ENCODE measurements at places on chromosomes 3 and 15.

DNA sequence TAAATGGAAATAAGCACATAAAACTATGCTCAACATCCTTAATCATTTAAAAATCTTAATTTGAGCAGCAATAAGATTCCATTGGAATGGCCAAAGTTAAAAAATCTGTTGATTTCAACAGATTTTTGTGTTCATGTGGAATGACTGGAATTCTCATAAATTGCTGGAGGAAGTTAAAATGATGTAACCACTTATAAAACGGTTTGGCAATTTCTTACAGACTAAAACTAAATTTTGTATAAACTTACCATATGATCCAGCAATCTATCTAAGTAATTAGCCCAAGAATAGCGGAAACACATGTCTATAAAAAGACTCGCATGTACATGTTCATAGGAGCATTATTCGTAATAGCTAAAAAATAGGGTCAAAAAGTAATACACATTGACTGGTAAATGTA lies 1713.6 kb downstream of the SI start:
- DNase-seq, result no peak

DNA sequence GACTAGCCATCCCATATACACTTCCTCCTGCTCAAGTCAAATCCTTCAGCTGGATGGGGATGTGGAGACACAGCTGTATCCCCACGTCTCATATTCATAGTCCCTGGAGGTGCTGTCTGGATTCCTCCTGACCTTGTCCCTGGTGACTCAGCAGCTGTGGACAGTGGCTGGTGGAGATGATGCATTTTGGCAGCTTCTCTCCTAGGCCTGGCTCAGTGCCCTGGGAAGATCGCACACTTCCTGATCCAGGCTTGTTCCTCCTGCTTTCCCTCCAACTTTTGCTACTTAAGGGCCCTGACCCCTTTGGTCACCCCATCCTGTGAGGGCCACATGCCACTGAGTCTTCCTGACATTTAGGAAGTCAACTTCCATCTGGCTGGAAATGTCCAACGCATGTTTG lies 44.4 kb downstream of the ADAMTSL3 start:
- no peak for DNase-seq

GRCh38 chr3:72655131-72655551 lies 193.1 kb downstream of the SHQ1 start:
- DNase-seq, result no peak

GRCh38 chr15:60457985-60458384 lies 21.0 kb downstream of the ICE2 start:
- DNase-seq, result no peak

GRCh38 chr3:188470508-188471130 lies 316.7 kb downstream of the LPP start:
- DNase-seq, result no peak

DNA sequence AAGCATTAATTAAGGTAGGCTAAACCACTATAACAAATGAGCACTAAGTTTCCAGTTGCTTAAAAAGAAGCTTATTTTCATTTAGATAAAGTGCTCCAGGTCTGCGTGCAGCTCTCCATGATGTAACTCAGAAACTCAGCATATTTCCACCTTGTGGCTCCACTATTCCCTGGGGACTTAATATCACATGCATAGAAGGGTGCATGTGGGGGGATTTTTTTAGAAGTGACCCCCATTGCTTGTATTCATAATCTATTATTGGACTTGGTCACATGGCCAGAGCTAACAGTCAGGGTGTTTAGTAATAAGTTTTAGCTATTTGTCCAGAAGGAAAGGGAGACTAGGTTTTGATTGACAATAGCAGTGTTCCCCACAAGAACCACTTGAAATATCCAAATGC lies 86.8 kb downstream of the TMCO5A start:
- no peak for DNase-seq

DNA sequence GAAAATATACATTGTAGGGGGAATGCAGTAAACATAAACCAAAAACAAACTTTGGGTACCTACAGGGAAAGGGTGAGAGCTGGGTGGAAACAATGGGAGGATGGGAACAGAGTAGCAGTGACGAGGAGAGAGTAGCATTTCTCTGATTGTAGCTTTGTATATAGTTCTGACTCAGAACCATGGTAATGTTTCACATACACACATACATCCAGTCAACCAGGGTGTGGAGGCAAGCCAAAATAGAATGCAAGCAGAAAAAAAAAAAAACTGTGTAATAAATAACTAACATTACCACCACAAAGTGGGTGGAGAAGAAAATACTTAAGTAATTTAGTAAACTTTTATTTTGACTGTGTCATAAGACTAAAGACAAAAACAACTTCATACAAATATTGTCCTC lies 27.2 kb downstream of the BCL2A1 start:
- no peak for DNase-seq

- DNase-seq, result no peak
Observed at GRCh38 chr15:60787837-60788691, 309.1 kb upstream of the ICE2 start.

DNA sequence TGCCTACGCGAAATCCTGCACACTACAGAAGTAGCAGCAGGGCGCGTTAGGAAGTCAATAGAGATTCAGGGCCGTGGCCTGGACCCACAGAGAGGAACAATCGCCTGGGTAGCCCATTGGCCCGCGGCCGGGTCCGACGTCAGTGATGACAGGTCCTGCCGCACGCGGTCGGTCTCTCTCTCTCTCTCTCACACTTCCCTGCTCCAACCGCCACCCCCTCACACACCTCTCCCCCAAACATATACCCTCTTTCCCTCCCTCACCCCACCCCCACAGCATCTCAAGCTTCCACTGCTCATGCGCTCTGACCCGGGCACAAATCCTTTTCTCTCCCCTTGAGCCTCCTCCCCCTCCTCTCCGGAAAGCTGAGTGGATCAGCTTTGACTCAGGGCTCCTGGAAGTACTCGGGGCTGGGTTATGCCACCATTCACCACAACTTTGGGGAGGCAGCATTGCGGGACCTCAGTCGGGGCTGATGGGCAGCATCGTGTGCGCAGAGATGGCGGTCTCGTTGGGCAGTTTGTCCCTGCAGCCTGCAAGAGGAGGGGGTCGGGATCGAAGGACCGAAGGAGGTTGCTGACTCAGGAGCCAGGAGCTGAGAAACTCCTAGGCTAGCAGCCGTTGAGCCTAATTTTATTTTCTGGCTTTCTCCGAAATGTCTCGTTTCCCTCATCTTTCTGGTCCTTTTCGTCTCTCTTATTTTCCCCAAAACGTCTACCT lies 9.0 kb downstream of the ZIC4 start:
- no peak for DNase-seq

GRCh38 chr3:9916346-9916733 lies 558 bp upstream of the IL17RC start:
- no peak for DNase-seq

- no peak for DNase-seq
Observed at GRCh38 chr3:99541181-99541580, 97.2 kb upstream of the COL8A1 start.

GRCh38 chr15:69797051-69797595 lies 300.6 kb downstream of the TLE3 start:
- no peak for DNase-seq

GRCh38 chr15:53506370-53506769 lies 253.1 kb downstream of the WDR72 start:
- DNase-seq, result no peak

- DNase-seq, result no peak
Observed at GRCh38 chr3:159674583-159674982, 314.1 kb upstream of the IL12A start.

- DNase-seq, result no peak
Observed at GRCh38 chr3:111351334-111351733, 190.7 kb upstream of the CD96 start.

GRCh38 chr3:78660957-78661356 lies 1106.8 kb downstream of the ROBO1 start:
- DNase-seq, result no peak

DNA sequence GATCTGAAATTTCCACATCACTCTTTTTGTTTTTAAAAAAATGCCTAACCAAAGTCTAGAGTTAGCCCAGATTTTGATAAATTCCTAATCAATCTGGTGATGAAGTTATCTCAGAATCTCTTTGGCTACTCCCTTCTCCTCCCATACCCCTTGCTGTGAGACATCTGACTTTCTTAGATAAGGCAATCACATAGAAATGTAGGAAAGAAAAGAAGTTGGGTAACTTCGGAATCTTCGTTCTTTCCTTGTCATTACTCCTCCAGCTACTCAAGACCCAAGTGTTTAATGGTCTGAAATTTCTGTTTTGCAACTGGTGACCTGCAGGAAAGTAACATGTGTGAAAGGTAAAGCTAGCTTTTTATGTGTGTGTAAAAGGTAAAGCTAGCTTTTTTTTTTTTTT lies 37.8 kb downstream of the MYL3 start:
- DNase-seq, result no peak

- no peak for DNase-seq
Observed at GRCh38 chr3:66996696-66997095, 1.4 kb upstream of the KBTBD8 start.

- no peak for DNase-seq
Observed at GRCh38 chr3:187082758-187083375, 56.4 kb downstream of the RPL39L start.

DNA sequence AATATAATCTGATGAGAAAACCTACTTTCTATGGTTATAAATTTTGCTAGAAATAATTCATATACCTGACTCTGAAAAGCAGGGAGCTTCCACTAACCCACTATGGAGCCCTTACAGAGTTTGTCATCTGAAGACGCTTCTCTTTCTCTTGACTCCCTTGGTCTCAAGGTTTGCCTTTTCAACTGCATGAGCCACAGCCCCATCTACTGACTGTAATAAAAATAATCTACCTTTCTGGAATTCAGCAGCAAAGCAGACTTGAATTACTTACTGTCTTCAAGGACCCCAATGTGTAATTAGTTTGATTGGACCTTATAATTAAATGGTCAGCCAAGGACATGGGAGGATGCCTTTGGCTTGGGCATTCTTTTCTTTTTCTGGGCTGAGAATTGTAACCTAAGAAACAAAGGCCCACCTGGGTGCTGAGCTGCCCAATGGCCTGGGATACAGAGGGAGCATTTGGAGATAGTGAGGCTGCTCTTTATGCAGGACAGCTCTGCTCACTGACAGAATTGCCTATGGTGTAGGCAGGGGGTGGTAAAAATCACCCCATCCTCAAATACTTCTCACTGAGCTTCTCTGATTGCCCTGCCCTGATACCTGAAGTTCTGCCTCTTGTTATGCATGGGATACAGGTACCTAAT lies 178.6 kb upstream of the TRIM42 start:
- DNase-seq, result no peak

DNA sequence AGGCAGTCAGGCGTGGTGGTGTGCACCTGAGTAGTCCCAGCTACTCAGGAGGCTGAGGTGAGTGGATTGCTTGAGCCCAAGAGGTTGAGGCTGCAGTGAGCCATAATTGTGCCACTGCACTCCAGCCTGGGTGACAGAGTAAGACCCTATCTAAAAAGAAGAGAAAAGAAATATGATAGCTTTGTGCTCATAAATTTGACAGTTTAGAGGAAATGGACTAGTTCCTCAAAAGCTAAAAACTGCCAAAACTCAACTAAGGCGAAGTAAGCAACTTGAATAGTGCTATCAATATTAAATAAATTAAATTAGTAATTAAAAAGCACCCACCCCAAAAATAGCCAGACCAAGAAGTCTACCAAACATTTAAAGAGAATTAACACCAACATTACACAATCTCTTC lies 24.5 kb upstream of the SLC15A2 start:
- DNase-seq, result no peak

- DNase-seq, result no peak
Observed at GRCh38 chr15:63979262-63979793, 67.0 kb downstream of the DAPK2 start.

GRCh38 chr15:52154896-52155865 lies 36.0 kb downstream of the GNB5 start:
- DNase-seq, result no peak

GRCh38 chr15:54424171-54424570 lies 445.9 kb downstream of the UNC13C start:
- no peak for DNase-seq

DNA sequence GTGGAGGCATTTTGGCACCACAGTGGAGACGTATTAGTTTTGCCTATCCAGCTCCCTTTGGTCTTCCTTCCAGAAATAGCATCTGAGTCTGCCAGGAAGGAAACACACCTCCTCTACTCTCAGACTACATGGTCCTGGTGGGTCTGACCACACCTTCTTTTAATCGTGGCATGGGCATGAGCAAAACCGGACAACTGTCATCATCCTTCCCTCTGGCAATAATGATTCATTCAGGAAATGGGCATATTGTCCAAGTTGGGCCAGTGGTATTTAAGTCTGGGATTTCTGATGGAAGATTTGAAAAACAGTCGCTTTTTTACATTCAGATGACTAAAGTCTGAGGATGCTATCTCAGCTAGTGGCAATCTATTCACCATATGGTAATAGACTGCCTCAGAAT lies 601.0 kb upstream of the ADAMTS9 start:
- no peak for DNase-seq

DNA sequence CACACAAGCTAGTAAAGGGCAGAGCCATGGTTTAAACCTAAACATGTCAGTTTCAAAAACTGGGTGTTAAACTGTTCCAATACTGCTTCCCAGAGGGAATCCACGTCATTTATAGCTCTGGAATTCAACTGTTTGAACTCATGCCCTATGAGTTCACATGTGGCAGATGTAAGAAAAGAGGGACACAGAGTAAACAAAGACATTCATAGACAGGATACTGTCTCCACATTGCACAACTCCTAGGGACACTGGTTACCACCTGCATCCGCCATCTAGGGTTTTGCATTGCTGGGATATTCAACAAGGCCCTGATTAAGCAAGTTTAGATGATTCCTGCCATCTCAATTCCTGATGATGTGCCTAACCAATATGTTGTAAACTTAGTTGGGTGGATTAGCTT lies 134.1 kb upstream of the COL8A1 start:
- no peak for DNase-seq

GRCh38 chr15:91385311-91385710 lies 285.3 kb downstream of the SV2B start:
- DNase-seq, result no peak

GRCh38 chr3:105996781-105997180 lies 128.0 kb upstream of the CBLB start:
- DNase-seq, result no peak

GRCh38 chr3:69161587-69162307 lies 39.4 kb upstream of the LMOD3 start:
- no peak for DNase-seq

- no peak for DNase-seq
Observed at GRCh38 chr3:35409991-35410390, 229.3 kb upstream of the ARPP21 start.

DNA sequence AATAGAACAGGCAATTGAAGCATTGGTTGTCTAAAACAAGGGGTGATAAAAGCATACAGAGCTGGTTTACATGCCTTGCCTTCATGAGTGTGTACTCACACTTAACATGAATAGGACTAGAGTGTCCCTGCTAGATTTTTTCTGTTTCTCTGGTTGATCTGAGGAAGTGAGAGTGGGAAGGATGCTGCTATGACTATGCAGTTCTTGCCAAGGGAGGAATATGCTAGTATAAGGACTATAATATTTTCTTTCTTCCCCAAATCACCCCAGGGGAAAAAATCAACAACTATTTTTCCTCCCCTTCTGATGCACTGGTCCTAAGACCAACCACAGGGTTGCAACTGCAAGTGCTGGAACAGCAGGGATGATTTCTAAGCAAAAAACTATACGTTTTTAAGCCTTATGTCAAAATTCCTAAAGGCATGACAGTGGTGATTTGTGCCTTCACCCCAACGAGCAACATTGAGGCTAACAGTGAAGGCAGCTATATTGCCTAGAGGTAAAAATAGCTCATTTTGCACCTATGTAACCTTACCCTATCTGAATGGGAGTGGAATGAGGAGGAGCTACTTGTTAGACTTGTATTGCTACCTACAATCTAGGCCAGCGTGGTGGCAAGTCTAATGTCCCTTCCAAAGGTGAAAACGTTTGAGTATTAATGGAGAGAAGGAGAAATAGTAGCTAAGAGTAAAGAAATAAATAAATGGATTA lies 33.5 kb upstream of the USP8 start:
- no peak for DNase-seq

GRCh38 chr3:101512396-101512645 lies 691 bp downstream of the SENP7 start:
- no peak for DNase-seq
